ENCODE measurements at places on chromosomes 5 and 9.

- no peak for DNase-seq
These were observed 299.1 kb upstream of the PANK3 start for GRCh38 chr5:168878135-168878745.

GRCh38 chr9:92196400-92196799, 81.2 kb upstream of the SPTLC1 start:
- DNase-seq, result no peak

- peak; percentile 18 for DNase-seq
These were observed 3.0 kb upstream of the DNAJB5 start for GRCh38 chr9:34986540-34987047.

- no peak for DNase-seq
These were observed 8.2 kb downstream of the TMEM268 start for GRCh38 chr9:114619191-114619761.

- no peak for DNase-seq
These were observed 24.4 kb upstream of the ICE1 start for GRCh38 chr5:5398071-5398470.

DNA sequence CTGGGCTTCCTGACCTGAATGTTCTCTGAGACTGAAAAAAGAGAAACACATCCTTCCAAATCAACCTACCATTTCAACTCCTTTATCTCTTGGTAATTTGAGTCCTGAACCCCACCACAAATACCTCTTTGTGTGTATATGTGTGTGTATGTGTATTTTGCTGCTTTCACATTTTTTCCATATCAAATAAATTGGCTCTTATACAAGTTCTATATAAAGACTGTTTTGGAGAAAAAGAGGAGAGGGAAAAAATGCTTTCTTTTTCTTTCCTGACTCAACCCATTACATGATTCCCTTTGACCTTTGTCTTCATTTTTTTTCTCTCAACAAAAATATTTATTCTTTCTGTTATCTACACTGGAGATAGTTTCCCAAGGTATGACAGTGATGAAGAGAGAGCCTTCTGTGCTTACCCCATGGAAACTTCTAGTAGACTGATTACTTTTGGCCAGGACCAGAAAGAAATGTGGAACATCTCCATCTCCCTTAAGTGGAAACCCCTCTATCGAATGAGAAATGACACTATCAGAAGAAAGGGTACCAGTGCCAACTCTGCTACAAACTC, 85.3 kb downstream of the PAPPA start:
- peak; percentile 32 for DNase-seq

- DNase-seq, result peak; percentile 14
These were observed 130.3 kb upstream of the CNTLN start for GRCh38 chr9:17004500-17004899.

- DNase-seq, result no peak
These were observed 91.7 kb downstream of the SPATA31D1 start for GRCh38 chr9:82080265-82080664.

DNA sequence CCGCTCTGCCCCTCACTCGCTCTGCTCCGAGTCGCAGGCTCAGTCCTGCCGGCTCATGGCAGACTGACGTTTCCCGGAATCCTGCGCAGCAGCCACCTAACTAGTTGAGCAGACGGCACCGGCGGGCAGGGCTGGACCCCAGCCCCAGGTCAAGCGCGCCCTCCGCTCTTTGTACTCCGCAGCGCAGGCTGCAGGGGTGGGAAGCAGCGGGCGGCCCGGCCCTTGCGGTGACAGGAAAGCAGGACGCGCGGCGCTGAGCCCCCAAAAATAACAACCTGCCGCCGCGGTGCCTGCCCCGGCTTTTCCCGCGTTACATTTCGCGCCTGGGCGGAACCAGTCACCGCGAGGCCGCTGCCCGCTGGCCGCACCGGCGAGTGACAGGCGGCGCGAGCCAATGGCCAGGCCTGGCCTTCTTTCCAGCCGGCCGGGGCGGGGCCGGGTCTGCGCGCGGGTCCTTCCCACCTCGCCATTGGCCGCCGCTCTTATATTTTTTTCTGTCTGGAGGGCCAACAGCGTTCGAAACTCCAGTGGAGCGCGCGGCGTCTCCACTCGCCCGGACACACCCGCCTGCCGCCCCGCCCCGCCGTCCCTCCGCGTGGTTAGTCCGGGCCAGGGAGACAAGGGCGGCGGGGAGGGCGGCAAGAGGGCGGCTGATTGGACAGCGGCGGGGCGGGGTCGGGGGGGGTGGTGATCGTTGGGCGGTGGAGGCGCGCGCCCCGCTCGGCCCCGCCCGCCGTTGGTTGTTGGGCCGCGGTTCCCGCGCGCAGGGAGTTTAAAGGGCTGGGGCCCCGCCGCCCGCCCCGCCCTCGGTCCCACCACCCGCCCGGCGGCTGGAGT, at the start of gene ZNF367:
Gene ZNF367, minus strand, starts transcription at position 288 of the 837 bp plus-strand sequence. CDS start 338 bp downstream, outside the sequence.
- DNase-seq, result peak; percentile 93

DNA sequence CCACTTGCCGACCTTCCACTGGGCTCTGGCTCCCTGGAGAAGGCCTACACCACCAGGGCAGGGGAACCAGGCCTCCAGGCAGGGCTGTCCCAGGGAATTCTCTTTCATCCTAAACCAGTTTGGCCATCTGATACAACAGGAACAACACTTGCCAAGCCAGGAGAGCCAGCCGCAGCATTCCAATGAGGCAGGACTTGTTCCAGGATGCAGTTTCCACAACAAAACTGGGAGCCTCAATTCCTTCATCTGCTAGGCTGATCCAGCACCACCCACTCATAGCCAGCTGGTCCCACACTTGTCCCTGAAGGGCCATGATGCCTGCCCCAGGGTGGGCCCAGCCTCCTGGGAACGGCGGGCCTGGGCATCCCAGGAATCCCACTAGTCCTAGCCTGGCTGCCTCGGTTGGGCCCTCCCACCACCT, 26.0 kb downstream of the BICD2 start:
- peak; percentile 81 for DNase-seq

DNA sequence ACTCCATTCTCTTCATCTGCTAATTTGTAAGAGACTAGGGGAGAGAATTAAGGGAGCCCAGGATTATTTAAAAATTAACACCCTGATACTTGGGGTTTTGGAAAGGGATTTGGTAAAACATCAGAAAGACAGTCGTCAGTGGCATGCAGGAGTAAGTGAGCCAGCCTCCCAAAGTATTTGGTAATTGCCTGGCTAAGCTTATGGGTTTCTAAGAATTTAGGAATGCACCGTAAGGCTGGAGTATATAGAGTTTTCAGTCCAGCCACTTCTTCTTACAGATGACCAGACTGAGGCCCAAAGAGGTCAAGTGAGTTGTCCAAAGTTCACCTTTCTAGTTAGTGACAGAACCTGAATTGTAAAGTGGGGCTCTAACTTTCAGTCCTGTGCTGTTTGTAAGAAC, 25.8 kb upstream of the NFIB start:
- DNase-seq, result no peak

Data from astrocyte (in vitro differentiated cells and primary cell).